Naive B cell (primary cell): ENCODE measurements at places on chromosomes 7 and 10. TPM values are rescaled to one million over a fixed set of nuclear protein-coding genes. Genes with fewer than 3 reads are reported as not detected.

DNA sequence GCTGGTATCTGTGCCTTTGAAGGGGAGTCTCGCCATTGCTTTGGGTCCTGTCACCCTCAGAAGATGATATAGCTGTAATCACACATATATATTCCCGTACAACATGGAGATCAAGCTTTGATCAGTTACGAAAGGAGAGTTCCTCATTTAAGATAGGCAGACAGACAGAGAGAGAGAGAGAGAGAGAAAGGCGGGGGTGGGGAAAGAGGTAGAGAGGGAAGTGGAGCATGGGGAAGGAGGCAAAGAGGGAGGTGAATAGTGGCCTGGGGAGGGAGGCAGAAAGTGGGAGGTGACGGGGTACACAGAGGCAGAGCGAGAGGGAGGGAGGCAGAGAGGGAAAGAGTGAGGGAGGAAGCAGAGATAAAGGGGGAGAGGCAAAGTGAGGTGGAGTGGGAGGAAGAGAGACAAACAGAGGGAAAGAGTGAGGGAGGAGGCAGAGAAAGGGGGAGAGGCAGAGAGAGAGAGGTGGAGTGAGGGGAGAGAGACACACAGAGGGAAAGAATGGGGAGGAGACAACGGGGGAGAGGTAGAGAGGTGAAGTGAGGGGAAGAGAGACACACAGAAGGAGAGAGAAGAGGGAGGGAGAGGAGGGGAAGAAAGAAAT, 44.6 kb upstream of the C1QL3 start:
- no peak overlapping the region for H3K4me3 ChIP-seq
- no peak overlapping the region for H3K27ac ChIP-seq
- H3K36me3 ChIP-seq: no peaks in the 10 kb centered on the region
- DNase-seq: no peak

GRCh38 chr7:84337429-84337828, 142.8 kb upstream of the SEMA3A start:
- DNase-seq: no peak
- no peaks in the 10 kb centered on the region for H3K27me3 ChIP-seq
- no peak overlapping the region for H3K27ac ChIP-seq
- H3K4me1 ChIP-seq: no peaks in the 10 kb centered on the region

- H3K36me3 ChIP-seq: peaks cover 17% of the 10 kb centered on the region
- no peaks in the 10 kb centered on the region for H3K27me3 ChIP-seq
- H3K27ac ChIP-seq: peak overlapping the region; percentile 7
- H3K4me3 ChIP-seq: no peak overlapping the region
- no peak for DNase-seq
Measured at GRCh38 chr10:11522821-11523245, 88.6 kb downstream of the USP6NL start.

DNA sequence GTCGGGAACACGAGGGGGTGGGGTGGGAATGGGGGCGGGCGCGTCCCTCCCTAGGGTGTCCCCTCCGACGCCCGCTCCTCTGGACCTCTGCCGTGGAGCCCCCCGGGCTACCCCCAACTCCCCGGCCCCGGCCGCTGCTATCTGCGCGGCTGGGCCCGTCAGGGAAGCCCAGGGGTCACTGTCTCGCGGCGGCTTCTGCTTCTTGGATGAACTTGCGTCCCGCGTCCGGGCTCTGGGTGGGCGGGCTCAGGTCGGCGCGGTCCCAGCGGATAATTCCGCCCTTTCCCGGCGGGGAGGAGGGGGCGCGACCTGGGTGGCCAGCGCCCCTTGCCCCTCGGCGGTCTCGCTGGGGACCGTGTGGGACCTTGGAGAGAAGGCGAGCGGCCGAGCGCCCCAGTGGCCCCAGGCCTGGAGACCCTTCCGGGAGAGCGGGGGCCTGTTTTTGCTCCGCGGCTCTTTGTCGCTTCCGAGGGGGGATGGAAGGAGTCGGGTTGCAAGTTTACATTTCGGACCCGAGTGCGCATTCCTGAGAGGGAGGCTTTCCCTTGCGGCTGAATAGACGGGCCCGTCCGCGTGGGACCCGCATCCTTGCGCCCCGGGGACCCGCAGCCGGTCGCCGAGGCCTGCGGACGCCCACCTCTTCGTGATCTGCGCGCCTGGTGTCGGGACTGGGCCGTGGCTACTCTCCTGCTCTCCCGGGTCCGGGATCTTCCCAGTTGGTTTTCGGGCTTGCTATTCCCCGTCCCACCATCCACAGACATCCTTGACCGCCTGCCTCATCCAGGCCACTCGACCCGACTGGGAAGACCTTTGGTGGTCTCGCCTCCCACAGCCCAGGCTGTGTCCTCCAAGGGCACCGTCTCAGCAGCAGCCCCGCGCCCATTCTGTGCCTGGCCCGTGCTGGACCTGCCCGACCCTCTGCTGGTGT, 812 bp downstream of the DOCK1 start:
- peak overlapping the region; percentile 47 for H3K4me3 ChIP-seq
- no peak overlapping the region for H3K27ac ChIP-seq
- peaks cover 18% of the 10 kb centered on the region for H3K27me3 ChIP-seq
- H3K36me3 ChIP-seq: no peaks in the 10 kb centered on the region
- no peak for DNase-seq
- H3K4me1 ChIP-seq: peaks cover 9% of the 10 kb centered on the region

- H3K27ac ChIP-seq: no peak overlapping the region
- no peaks in the 10 kb centered on the region for H3K4me1 ChIP-seq
- no peaks in the 10 kb centered on the region for H3K27me3 ChIP-seq
- no peak overlapping the region for H3K4me3 ChIP-seq
Measured at GRCh38 chr7:85693326-85693725, 506.5 kb upstream of the SEMA3D start.

DNA sequence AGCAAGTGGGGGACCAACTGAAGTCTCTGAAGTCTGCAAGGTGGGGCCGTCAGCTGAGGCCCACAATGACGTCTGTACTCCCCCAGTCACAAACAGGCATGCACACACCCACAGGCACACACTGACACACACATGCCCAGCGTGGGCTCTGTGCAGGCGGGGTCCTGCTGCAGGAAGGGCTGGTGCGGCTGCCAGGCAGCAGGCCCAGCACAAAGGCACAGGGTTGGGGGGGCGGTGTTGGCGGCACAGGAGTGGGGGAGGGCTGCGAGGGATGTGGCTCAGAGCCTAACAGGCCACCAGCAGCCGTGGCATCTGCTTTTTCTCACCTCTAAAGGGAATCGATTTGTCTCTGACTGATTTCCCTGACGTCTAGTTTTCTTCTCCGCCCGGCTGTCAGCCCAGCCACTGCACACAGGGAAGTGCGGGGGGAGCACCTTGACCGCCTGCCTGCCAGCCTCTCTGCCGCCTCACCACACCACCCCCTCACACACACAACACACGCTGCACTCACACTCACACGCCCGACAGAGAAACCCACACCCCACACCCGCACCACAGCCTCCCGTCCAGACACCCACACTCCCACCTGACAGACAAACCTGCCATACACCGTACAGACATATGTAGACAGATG, 43.5 kb upstream of the ZMIZ1 start:
- no peaks in the 10 kb centered on the region for H3K36me3 ChIP-seq
- DNase-seq: no peak
- H3K27me3 ChIP-seq: peaks cover 14% of the 10 kb centered on the region
- no peak overlapping the region for H3K27ac ChIP-seq

- no peak for DNase-seq
- H3K4me3 ChIP-seq: no peak within 1 kb of the TSS
- no peak within 1 kb of the TSS for H3K27ac ChIP-seq
- no peaks in the 10 kb centered on the region for H3K27me3 ChIP-seq
Measured at GRCh38 chr10:88952647-88953111, at the start of gene ACTA2. TSS of gene ACTA2 (minus strand) at chr10:88952773. CDS start at chr10:88948930, 3,843 bp downstream.

DNA sequence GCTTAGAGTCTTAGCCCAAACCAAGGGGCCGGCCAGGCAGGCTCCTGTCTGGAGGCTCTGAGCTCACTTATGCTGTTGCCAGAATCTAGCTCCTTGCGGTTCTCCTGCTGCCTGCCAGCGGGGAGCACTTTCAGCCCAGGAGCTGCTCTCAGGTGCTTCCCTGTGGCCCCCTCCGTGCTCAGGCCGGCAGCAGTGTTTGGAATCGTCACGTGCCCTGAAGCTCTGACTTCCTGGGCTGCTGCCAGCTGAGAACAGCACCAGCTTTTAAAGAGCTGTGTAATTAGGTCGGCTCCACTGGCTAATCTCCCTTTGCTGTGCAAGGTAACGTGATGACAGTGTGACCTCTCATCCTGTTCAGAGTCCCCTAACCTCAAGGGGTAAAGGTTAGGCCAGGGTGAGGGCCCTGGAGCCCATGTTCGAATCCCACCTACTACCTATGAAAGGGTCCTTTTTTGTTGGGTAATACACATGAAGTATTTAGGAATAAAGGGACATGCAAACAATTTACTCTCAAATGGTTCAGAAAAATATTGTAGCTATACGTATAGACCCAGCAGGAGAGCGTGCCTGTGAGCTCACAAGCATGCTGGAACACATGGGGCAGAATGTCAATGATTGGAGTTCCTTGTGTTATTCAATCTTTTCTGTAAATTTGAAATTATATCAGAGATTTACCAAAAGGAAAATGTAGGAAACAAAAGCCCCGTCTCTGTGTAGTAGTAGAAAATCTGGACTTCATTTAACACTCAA, 16.6 kb downstream of the ZNF862 start:
- H3K27ac ChIP-seq: no peak overlapping the region
- DNase-seq: no peak
- peaks cover 1% of the 10 kb centered on the region for H3K36me3 ChIP-seq
- H3K27me3 ChIP-seq: no peaks in the 10 kb centered on the region
- H3K4me1 ChIP-seq: no peaks in the 10 kb centered on the region
- no peak overlapping the region for H3K4me3 ChIP-seq

DNA sequence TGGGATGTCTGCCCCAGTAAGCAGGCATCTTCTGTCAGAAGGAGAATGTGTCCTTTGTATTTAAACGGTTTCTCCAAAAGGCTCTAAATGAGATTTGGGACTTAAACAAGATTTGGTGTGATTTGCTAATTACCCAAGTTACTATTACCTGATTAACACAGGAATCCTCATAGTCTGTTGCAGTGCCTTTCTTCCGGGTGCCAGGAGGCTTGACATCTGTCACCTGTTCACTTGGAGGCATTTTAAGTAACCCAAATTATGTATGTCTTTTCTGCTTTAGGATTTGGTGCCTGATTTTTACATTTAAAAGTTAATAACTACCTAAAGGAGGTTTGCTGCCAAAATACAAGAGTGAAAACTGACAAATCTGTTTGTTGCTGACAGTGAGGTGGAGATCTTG, 587.9 kb upstream of the GALNT17 start:
- DNase-seq: no peak
- no peak overlapping the region for H3K4me3 ChIP-seq
- peaks cover 7% of the 10 kb centered on the region for H3K36me3 ChIP-seq
- peaks cover 33% of the 10 kb centered on the region for H3K4me1 ChIP-seq
- H3K27ac ChIP-seq: peak overlapping the region; percentile 64

GRCh38 chr7:47544416-47544815, 37.5 kb downstream of the TNS3 start:
- H3K27me3 ChIP-seq: peaks cover 4% of the 10 kb centered on the region
- H3K4me3 ChIP-seq: no peak overlapping the region
- no peak for DNase-seq
- no peaks in the 10 kb centered on the region for H3K36me3 ChIP-seq
- H3K4me1 ChIP-seq: peaks cover 51% of the 10 kb centered on the region
- peak overlapping the region; percentile 98 for H3K27ac ChIP-seq

GRCh38 chr7:77393954-77394353, 22.2 kb downstream of the GSAP start:
- peaks cover 45% of the 10 kb centered on the region for H3K4me1 ChIP-seq
- H3K36me3 ChIP-seq: peaks cover 23% of the 10 kb centered on the region
- no peak for DNase-seq
- no peak overlapping the region for H3K4me3 ChIP-seq
- peak overlapping the region; percentile 23 for H3K27ac ChIP-seq

DNA sequence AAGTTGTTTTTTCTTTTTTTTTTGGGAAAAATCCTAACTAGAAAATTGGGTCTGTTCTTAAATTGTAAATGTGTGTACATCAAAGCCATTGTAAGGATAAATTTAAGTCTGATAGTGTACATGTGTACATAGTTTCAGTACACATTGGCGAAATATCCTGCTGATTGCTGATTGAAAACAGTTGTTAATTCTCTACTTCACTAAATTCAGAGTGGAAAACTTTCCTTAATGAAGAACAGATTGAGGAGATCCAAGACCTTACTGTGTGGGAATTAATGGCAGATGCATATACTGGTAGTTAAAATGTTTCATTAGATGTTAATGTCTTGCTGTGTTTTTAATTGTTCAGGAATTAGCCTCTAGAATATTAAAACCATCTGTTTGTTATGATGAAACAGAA, 506.0 kb downstream of the AUTS2 start:
- no peak for DNase-seq
- no peak overlapping the region for H3K27ac ChIP-seq
- no peaks in the 10 kb centered on the region for H3K27me3 ChIP-seq
- no peak overlapping the region for H3K4me3 ChIP-seq
- peaks cover 7% of the 10 kb centered on the region for H3K4me1 ChIP-seq

GRCh38 chr7:620056-620455, 100.4 kb upstream of the PDGFA start:
- no peak for DNase-seq
- H3K4me1 ChIP-seq: peaks cover 15% of the 10 kb centered on the region
- peaks cover 17% of the 10 kb centered on the region for H3K36me3 ChIP-seq
- no peak overlapping the region for H3K4me3 ChIP-seq
- no peaks in the 10 kb centered on the region for H3K27me3 ChIP-seq

GRCh38 chr7:22633286-22633953, 93.6 kb upstream of the IL6 start:
- H3K27ac ChIP-seq: no peak overlapping the region
- H3K36me3 ChIP-seq: peaks cover 33% of the 10 kb centered on the region
- H3K4me3 ChIP-seq: no peak overlapping the region

- no peaks in the 10 kb centered on the region for H3K4me1 ChIP-seq
- no peaks in the 10 kb centered on the region for H3K36me3 ChIP-seq
- H3K27ac ChIP-seq: no peak overlapping the region
- DNase-seq: no peak
Measured at GRCh38 chr7:93882468-93882867, 8.1 kb downstream of the TFPI2 start.

DNA sequence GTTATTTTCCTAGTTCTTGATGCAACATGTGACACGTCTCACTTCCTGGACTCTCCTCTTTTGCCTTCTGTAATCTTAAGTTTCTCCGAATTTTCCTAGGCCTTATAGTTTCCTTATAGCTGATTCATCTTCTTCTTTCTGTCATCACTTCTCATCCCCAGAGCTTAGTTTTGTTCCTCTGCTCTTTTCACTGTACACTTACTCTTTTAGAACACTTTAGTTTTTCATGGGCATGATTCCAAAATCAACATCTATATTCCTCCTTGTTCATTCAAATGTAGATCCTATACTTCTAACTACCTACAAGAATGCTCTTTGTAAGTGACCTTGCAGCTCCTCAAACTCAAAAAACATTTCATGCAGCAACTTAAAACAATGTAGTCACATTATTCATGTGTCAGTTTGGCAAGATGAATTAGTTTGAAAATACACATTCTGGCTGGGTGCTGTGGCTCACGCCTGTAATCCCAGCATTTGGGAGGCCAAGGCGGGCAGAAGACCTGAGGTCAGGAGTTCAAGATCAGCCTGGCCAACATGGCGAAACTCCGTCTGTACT, 13.1 kb upstream of the SLC26A3 start:
- no peak for DNase-seq
- no peaks in the 10 kb centered on the region for H3K36me3 ChIP-seq
- no peaks in the 10 kb centered on the region for H3K4me1 ChIP-seq
- H3K27ac ChIP-seq: no peak overlapping the region
- H3K27me3 ChIP-seq: peaks cover 8% of the 10 kb centered on the region

GRCh38 chr7:92325173-92325572, 79.4 kb downstream of the ANKIB1 start:
- H3K4me3 ChIP-seq: no peak overlapping the region
- H3K4me1 ChIP-seq: peaks cover 4% of the 10 kb centered on the region
- DNase-seq: no peak
- no peak overlapping the region for H3K27ac ChIP-seq

Gene SPOCK2
- polyA plus RNA-seq: 48.4 TPM

Gene HMX2
- polyA plus RNA-seq: not detected

Gene PDZD8
- polyA plus RNA-seq: 12.0 TPM

Gene DEPP1
- polyA plus RNA-seq: not detected

Gene UPK3BL2
- polyA plus RNA-seq: 1.2 TPM

Gene OR2A7
- polyA plus RNA-seq: 1.1 TPM

Gene ZNF365
- not detected for polyA plus RNA-seq

Gene OGDHL
- polyA plus RNA-seq: not detected

Gene MYL10
- polyA plus RNA-seq: not detected

Gene EZH2
- polyA plus RNA-seq: 4.2 TPM
